AG09309 (cell line): ENCODE measurements at places on chromosomes 7 and 10.

DNA sequence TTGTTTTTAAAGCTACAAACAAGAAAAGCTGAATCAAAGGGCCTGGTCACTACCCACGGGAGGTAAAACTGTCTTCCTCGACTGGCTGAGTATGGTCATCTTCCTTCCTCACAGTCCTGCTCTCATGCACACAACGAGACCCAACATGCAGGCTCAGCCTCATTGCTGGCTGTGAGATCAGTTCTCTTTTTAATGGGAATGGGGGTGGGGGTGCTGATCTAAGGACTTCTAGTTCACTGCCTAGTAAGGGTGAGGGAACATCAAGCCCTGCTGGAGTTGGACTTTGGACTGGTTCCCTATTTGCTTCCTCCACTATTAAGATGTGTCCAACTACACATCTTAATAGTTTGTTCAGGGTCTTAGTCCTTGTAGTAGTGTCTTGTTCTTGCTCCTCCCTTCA is 48.2 kb downstream of the ABCB4 start:
- DNase-seq, result no peak

DNA sequence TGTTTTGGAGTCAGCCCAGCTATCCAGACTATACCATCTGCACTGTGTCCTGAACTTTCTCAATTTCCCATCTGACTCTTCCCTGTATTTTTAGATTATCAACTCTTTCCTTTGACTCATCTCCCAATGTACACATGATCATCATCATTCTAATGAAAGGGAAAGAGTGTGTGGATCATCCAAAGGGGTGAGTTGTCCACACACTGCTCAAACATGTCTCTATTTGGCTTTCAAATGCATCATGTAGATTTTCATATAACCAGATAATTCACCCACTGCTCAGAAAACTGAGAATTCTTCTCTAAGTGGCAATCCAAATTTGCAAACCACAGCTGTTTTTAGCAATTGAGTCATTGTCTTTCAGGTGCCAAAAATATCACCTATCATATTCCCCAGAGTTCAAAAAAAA is 190.2 kb upstream of the HPS1 start:
- no peak for DNase-seq

DNA sequence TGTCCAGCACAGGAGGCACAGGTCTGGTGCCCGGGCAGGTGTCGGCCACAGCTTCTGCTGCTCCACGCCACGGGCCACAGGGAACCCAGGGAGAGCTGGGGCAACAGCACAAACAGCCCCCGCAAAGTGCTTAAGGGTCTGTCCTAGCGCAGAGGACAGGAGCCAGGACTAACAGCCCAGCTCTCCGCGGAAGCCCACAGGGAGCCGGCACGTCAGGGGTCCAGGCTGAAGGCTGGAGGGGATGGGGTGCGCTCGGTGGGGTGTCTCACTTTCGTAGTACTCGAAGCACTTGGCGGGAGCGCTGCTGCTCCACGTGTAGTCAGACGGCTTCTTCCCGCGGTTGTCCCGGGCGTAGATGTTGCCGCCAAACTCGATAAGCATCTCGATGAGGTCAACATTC is 24.9 kb downstream of the ASB13 start:
- DNase-seq, result no peak

DNA sequence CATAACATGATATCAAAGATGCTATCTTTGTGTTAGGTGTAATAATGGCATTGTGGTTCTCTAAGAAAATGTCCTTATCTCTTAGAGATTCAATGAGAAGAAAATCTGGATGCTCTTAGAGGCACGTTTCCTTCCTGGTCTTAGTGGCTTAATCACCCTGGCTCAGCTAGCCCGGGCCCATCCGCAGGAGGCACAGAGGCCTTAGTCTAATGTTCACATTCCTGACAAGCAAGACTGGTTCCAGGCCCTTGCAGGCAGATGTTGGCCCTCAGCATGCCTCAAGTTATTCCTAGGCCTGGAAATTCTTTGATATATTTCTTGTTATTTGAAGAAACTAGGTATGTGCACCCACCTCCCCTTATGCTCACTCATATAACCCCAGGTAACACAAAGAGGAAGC is 357.6 kb downstream of the SFMBT2 start:
- DNase-seq, result no peak

DNA sequence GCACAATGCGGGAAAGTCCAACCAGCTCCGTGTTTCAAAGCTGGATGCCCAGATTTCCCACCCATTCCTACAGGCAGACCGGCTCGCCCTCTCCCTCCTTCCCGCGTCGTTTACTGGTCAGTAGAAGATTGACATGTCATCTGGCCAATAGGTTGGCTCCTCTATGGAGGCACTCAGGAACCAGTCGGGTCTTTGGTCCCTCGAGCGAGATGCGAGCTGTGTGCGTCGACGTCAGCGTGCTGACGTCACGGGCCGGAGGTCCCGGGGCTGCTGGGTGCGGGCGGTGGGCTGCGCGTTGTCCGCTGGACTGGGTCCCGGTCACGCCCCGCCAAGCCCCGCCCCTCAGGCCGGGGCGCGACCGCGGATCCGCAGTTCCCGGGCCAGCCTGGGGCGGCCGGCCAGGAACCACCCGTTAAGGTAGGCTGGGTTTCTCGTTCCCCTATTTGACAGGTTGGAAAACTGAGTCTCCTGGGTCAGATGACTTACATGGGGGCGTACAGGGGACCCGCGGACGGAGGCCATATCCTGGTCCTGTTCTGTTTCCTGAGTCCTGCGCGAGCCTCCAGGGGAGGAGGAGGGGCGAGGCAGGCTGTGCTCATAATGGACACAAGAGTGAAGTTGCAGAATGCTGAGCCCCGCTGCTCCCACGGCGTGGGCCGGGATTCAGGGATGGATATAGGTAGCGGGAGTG is at the start of gene STARD3NL:
STARD3NL (plus strand) TSS at position 242 of the 691 bp plus-strand sequence. CDS start 29,260 bp downstream, outside the sequence.
- peak; percentile 100 for DNase-seq

GRCh38 chr7:73308074-73308664 is 457 bp downstream of the NSUN5 start:
- DNase-seq, result no peak

GRCh38 chr7:86914551-86914950 is 144.9 kb downstream of the ELAPOR2 start:
- DNase-seq, result no peak

- DNase-seq, result peak; percentile 57
These were observed 30.0 kb downstream of the GTF2IRD1 start for GRCh38 chr7:74483402-74484336.

DNA sequence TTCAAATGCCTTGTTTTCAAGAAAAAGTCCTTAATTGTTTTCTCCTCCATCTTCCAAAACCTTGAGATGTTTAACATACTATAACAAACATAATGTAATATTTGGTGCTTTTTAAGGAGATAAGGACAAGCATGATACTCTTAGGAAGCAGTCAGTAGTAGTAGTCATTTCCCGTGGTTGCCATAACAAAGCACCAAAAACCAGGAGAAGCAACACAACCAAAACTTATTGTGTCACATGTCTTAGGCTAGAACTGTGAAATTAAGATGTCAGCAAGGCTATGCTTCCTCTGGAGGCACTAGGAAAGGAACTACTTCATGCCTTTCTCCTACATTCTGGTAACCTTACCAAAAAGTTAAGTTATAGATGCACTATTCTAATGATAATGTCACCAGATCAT is 106.8 kb downstream of the MBL2 start:
- no peak for DNase-seq

- no peak for DNase-seq
These were observed 59.7 kb downstream of the TLL2 start for GRCh38 chr10:96453856-96454583.

DNA sequence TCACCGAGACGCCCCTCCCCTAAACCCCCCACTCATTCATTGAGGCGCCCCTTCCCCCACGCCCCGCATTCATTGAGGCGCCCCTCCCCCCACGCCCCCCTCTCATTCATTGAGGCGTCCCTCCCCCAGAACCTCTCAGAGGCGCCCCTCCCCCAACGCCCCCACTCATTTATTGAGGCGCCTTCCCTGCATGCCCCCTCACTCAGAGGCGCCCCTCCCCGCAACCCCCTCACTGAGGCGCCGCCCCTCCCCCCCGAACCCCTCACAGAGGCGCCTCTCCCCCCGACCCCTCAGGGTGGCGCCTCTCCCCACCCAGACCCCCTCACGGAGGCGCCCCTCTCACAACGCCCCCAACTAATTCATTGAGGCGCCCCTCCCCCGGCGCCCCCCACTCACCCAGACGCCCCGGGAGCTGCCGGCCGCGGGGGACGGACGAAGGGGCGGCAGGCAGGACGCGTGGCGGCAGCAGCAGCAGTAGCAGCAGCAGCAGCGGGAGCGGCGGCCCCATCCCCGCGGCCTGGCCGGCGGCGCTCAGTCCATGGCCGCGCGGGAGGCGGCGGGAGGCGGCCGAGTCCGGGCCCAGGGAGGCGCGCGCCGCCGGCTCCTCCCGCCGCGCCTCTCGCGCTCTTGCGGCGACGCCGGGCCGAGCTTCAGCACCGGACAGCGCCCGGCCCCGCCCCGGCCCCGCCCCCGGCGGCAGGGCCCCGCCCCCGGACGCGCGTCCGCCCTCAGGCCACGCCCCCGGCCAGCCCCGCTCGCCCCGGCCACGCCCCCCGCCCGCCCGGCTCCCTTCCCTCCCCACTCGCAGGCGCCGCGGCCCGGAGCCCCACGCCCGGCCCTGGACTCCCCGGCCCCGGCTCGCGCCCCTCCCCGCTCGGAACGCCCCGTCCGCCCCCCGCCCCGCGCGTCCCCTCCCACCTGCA is at the start of gene PTPRN2:
PTPRN2 (minus strand) TSS at position 662 of the 923 bp plus-strand sequence.
- no peak for DNase-seq

DNA sequence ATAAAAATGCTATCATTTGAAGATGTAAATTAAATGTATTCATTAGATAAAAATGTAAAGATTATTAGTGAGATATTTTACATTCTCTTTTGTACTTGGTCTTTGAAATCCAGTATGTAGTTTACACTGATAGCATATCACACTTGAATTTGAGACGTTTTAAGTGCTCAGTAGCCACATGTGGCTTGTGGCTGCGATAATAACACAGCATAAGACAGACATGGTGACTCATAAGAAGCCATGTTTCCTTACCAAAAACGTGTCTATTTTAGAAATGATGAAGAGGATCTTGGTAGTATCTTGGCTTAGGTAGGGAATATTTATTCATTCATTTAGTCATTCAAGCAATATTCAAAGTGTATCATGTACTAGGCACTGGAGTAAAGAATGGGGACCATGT is 149.3 kb downstream of the POU6F2 start:
- DNase-seq, result no peak

DNA sequence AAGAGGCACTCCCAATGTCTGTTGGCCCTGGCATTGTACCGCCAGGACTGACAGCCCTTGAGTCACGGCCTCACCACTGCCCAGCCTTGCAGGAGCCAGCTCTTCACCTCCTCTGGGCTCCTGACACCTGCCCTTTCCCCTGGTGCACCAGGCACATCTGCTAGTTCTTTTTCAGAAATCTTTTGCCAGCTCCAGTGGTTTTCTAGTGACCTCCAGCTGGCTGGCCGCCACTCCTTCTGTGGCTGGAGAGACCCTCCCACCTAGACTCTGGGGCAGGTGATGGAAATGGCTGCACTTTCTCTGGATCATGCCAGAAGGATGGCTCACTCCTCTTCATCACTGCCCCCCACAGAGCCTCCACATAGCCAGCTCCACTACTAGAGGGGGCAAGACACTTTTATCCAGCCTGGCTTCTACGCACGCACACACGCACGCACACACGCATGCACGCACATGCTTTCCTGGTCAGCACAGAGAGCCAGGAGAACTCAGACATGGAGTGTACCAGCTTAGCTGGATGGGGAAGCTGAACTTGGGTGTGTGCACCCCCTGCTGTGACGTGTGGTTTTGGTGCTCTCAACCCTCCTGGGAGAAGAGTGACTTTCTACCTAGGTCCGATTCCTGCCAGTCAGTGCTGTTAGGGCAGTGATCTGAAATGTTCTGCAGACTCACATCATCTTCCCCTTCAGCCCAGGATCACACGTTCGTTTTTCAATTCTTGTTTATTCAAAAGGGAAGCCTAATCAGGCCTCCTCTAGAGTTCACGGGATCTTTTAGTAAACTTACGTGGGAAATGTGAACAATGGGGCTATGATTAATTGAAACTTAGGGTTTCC is 222.0 kb downstream of the PRPF18 start:
- DNase-seq, result no peak
